ENCODE measurements at places on chromosomes 16 and 17.

- DNase-seq, result no peak
Measured at GRCh38 chr16:4087099-4087885, 28.9 kb downstream of the ADCY9 start.

- peak; percentile 9 for DNase-seq
Measured at GRCh38 chr16:87297918-87298631, 19.1 kb downstream of the C16orf95 start.

- DNase-seq, result peak; percentile 84
Measured at GRCh38 chr16:75648265-75649076, 898 bp downstream of the TERF2IP start.

- no peak for DNase-seq
Measured at GRCh38 chr16:82682767-82683166, 56.0 kb downstream of the CDH13 start.

DNA sequence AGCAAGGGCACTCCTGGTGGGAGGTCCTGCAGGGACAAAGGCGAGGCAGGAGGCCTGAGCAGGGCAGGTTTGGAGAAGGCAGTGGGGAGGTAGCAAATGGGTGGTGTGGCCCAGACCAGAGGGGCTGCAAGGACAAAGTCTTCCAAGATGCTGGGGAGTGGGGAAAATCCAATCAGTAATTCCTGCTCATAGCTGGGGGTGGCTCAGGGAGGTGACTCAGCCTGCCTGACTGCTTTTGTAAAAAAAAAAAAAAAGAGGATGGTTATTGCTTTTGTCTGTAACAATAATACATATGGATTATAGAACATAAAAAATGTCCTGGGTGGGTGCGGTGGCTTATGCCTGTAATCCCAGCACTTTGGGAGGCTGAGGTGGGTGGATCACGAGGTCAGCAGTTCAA is 5.2 kb downstream of the IL34 start:
- no peak for DNase-seq

GRCh38 chr17:81561494-81561885 is 9.3 kb upstream of the FAAP100 start:
- DNase-seq, result no peak
